ENCODE measurements at places on chromosomes 2 and 18.

DNA sequence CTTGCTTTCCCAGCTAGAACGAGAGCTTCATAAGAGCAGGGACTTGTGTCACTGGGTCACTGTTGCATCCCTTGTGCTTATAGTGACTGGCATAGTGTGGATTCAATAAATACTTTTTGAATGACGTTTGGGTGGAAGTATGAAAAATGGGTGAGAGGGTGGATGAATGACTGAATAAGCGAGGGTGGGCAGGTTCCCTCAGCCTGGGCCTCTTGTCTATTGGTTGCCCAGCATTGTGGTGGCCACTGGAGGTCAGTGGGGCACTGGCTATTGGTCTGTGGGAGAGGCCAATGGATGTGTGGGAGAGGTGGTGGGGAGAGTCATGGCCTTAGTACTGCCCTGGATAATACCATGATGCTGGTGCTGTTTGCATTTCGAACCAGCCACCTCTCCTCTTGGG, 93.8 kb upstream of the SKOR2 start:
- DNase-seq: no peak

DNA sequence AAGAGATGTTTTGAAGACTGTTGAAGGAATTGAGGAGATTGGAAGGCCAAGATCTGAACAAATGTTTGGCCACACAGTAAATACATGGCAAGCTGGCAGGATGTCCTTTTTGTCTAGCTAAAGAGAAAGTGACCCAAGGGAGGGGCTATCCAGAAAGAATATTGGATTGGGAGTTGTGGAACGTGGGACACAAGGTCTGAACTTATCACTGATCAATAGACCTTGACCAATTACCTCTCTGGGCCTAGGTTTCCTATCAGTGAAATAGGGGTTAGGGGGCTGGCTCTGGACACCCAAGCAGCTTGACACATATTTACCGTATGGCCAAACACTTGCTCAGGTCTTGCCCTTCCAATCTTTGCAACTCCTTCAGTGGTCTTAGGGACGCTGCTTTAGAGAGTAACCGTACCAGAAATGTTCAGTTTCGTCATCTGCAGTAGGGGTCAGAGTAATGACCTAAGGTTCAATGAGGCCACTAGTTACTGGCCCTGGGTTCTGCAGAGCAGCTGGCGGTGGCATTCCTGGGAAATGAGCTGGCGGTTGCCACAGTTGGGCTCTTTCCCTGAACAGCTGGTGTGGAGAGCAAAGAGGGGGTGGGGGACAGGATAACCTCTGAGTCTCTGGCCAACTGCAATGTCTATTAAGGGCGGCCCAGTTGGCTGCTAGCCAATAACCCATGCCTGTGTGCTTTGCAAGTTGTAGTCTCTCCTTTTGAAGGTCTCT, 70.1 kb upstream of the STPG4 start:
- no peak for DNase-seq

GRCh38 chr2:221335219-221335752, 236.8 kb downstream of the EPHA4 start:
- DNase-seq: no peak

- DNase-seq: no peak
Measured at GRCh38 chr2:198628596-198628995, 824.2 kb downstream of the PLCL1 start.
